Heart right ventricle (tissue), 16 donors: ENCODE measurements at places on chromosomes 2 and 18. TPM values are rescaled to one million over a fixed set of nuclear protein-coding genes. Genes with fewer than 3 reads are reported as not detected.

MC4R gene
- not detected for total RNA-seq

MMADHC gene
- total RNA-seq = 130 TPM

ADRA2B gene
- total RNA-seq = 2.5 TPM

PIEZO2 gene
- total RNA-seq = 0.11 TPM

RDH14 gene
- 41.4 TPM for total RNA-seq

SLC9A4 gene
- not detected for total RNA-seq

ZSWIM2 gene
- total RNA-seq = not detected

ASPRV1 gene
- 0.40 TPM for total RNA-seq

CLEC4F gene
- not detected for total RNA-seq

MEP1B gene
- not detected for total RNA-seq

POTEF gene
- total RNA-seq = not detected

SPP2 gene
- not detected for total RNA-seq

SLC8A1 gene
- 1,497 TPM for total RNA-seq

COL5A2 gene
- total RNA-seq = 4.8 TPM

ANKRD62 gene
- not detected for total RNA-seq

IL36B gene
- not detected for total RNA-seq

CHPF gene
- 104 TPM for total RNA-seq

IL37 gene
- total RNA-seq = not detected

TRIM43 gene
- not detected for total RNA-seq

PREB gene
- 45.9 TPM for total RNA-seq

POTEI gene
- not detected for total RNA-seq

LGALSL gene
- total RNA-seq = 24.8 TPM

FBXO36 gene
- total RNA-seq = 1.4 TPM

MAP3K19 gene
- total RNA-seq = not detected

FSHR gene
- 0.21 TPM for total RNA-seq

RAB6C gene
- total RNA-seq = not detected

ANTXR1 gene
- 32.5 TPM for total RNA-seq

ACTG2 gene
- 1.2 TPM for total RNA-seq

TBR1 gene
- total RNA-seq = not detected

ANKRD30B gene
- total RNA-seq = not detected

APOB gene
- total RNA-seq = 11.2 TPM

ANO7 gene
- total RNA-seq = 2.6 TPM

POTEC gene
- not detected for total RNA-seq

DHRS9 gene
- total RNA-seq = 0.87 TPM

UBR3 gene
- total RNA-seq = 112 TPM

LIMS2 gene
- 150 TPM for total RNA-seq

CYP26B1 gene
- 5.3 TPM for total RNA-seq

TPO gene
- 3.9 TPM for total RNA-seq

B4GALT6 gene
- 4.8 TPM for total RNA-seq

STARD6 gene
- not detected for total RNA-seq

REG3G gene
- total RNA-seq = not detected

B3GNT7 gene
- 12.6 TPM for total RNA-seq

KCNK3 gene
- total RNA-seq = 0.19 TPM

CBLN2 gene
- total RNA-seq = not detected

UGT1A3 gene
- total RNA-seq = not detected

MROH2A gene
- not detected for total RNA-seq

LRRTM4 gene
- total RNA-seq = 2.2 TPM

GPR39 gene
- total RNA-seq = not detected
